ENCODE measurements at places on chromosomes 11 and 22.

DNA sequence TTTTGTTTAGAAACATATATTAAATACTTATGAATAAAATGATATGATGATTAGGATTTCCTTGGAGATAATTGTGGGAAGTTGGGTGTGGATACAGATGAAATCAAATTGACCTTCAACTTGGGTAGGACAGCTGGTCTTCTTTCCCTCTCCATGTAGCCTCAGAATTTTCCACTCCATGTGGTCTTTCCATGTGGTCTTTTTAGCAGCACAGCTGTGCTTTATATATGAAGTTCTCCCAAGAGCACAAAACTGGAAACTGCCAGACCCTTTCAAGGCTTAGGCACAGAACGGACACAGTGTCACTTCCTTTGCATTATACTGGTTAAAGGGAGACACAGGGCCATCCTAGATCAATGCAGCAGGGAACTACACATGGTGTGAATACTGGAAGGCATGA is 28.6 kb downstream of the FAM76B start:
- no peak for DNase-seq

DNA sequence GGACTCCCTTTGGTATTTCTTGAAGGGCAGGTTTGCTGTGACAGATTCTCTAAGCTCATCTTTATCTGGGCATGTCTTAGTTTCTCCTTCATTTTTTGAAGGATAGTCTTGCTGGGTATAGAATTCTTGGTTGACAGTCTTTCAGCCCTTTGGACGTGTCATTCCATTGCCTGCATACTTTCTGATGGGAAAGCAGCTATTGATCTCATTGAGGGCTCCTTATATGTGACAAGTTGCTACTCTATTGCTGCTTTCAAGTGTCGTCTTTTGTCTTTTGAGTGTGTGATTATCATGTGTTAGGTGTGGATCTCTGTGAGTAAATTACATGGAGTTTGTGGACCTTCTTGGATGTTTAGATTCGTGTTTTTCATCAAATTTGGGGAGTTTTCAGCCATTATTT is 21.9 kb downstream of the IGHMBP2 start:
- no peak for DNase-seq

DNA sequence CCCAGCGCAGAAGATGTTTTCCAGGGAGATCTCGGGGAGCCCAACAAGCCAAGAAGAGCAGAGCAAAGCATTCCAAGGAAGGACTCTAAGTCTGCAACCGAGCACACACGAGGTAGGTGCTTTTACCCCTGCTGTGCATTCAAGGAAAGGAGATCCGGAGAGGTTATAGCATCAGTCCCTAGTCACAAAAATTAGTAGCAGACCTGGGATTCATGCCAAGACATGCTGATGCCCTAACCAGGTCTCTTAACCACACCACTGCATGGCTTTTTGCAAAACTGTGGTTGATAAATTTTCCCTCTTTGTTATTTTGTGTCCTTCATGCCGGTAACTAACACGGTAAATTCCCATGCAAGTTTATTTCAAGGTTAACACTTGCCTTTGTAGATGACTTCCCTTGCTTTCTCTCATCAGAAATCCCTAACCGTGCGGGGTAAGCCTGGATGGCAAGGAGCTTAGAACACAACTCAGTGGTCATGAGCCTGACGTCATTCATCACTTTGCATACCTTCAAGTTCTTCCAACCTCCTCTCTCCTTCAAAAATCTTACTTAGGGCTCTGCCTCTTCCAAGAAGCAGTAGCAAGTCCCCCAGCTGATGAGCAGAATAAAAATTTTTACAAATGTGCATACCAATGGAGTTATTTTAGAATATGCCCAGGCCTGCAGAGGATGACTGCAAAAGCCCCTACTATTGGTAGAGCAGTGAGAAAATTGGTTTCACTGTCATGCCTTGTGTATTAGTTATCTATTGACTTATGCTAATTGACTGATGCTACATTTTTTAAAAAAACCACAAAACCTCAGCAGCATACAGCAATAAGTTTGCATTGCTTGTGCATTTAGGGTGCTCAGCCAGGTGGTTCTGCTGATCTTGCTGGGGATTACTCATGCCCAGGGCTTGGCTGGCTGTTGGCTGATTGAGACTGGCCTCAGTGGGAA is 465.1 kb downstream of the MN1 start:
- DNase-seq: no peak

DNA sequence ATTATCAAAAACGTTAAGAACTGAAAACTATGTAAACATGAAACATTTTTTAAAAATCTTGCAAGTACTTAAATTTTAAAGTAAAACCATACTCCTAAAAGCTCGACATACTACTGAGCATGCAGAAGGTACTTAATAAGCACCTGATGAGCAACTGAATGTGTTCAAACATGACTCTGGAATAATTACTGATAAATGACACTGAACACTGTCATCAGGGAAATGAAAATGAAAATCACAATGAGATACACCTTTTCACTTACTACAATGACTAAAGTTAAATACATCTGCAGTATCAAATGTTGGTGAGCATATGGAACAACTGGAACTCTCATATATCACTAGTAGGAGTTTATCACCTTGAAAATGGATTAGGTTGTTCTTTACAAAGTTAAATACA is 65.2 kb downstream of the PICALM start:
- no peak for DNase-seq
